ENCODE measurements at places on chromosomes 2 and 18.
A peak's percentile ranks its signal among the peaks of the same experiment; 100 is the strongest.

GRCh38 chr18:10515456-10515855 lies 10.4 kb upstream of the NAPG start:
- no peak for DNase-seq

- no peak for DNase-seq
Observed at GRCh38 chr2:211329882-211330281, 773.5 kb downstream of the CPS1 start.

- DNase-seq = no peak
Observed at GRCh38 chr2:16655445-16655837, 10.2 kb downstream of the CYRIA start.

- DNase-seq = no peak
Observed at GRCh38 chr2:109386004-109386695, 227.6 kb downstream of the SEPTIN10 start.

DNA sequence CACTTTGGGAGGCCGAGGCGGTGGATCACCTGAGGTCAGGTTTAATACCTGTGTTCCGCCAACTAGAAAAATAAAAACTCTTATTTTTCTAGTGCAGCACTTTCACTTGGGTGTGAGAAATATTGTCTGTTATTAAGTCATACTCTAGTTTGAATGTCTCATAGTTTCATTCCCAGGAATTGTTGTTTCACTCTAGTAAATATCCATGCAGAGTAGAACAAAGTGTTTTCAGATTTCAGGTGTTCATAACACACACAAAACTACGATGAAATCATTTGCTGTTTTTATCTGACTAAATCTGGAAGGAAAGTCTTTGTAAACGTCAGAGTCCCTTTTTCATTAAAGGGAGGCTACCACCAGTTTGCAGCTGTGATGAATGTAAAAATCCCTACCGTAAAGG lies 4.0 kb downstream of the FAM117B start:
- no peak for DNase-seq

GRCh38 chr2:177782613-177783012 lies 290.0 kb downstream of the PDE11A start:
- DNase-seq = no peak

GRCh38 chr2:205768815-205769494 lies 86.7 kb downstream of the NRP2 start:
- DNase-seq = no peak

DNA sequence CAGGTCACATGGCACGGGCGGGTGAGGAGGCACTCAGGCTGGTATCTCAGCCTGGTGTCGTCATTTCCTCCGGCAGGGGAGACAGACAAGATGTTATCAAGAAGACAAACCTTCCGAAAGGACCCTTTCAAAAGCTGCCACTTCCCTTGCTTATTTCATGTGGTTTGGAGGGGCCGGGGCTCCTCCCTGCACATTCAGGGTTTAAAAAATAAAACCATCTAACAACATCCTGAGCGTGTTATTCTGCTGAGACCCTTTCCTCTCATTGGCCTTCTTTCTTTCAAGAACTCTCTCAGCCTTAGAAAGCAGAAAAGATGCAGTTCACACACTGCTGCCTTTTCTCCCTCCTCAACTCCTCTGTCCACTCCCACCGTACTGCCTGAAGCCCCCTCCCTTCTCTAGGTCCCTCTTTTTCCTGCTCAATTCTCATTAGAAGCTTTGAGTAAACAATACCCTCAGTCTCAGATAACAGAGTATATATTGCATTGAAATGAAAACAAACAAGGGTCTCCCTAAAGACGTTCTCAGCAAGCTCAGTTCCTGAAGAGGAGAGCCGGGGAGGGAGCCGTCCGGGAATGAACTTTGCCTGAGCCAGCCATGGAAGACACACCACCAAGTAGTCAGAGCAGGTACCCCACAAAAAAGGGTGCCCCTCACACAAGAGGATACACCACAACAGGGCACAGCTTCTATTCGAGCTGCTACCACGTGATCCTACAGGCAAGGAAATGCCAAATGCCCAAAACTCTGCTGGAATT lies 9.7 kb downstream of the SMAD7 start:
- no peak for DNase-seq

DNA sequence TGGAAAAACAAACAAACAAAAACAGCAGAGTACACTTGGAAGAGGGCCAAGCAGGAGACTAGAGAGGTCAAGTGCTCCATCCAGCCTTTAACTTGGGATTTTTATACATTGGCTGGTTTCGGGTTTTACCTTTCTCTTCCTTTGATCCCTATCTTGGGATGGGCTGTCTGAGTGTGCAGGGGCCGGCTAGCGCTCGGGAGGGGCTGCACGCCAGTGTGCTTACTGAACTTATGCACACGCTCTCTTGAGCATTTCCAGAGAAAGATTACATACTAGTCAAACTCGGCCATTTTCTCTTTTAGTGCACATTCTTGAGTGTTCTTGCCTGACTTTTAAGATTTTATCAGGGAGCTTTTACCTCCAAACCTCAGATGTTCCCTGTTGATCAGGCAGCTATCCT lies 707.8 kb downstream of the DSC3 start:
- no peak for DNase-seq

DNA sequence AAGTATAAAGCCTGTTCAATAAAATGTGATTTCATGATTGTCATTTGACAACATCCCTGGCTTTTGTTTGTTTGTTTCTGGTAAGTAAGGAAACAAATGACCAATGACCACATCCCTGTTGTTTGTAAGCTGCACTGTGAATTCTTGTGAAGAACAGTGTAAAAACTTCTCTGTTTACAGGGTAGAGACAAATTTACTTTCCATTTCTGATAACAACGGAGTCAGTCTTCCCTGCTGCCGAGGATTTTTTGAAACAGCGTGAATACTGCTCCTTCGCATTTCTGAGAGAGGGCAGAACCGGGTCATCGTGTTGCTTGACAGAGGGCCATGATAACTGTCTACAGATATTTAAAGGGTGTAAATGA lies 38.4 kb upstream of the CTAGE1 start:
- no peak for DNase-seq

DNA sequence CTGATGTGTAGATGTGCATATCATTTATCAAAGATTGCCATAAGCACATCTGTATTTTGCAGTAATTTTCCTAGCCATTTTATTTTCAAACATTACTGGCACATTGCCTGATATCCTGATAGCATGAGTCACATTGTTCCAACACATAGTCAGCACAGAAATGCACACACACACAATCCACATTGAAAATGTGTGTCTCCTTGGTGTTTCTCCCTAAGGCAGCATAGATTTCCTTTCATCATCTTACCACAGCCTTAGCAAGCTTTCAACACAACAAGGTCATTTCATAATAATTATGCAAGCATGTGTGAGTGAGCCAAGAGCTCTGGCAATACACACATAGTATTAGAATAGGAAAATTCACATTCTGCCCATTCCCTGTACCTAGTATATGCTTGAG lies 245.4 kb upstream of the MEIS1 start:
- peak; percentile 29 for DNase-seq

GRCh38 chr18:35227254-35227653 lies 13.6 kb upstream of the ZNF397 start:
- DNase-seq = no peak

GRCh38 chr2:143426296-143426695 lies 297.1 kb downstream of the ARHGAP15 start:
- DNase-seq = no peak

DNA sequence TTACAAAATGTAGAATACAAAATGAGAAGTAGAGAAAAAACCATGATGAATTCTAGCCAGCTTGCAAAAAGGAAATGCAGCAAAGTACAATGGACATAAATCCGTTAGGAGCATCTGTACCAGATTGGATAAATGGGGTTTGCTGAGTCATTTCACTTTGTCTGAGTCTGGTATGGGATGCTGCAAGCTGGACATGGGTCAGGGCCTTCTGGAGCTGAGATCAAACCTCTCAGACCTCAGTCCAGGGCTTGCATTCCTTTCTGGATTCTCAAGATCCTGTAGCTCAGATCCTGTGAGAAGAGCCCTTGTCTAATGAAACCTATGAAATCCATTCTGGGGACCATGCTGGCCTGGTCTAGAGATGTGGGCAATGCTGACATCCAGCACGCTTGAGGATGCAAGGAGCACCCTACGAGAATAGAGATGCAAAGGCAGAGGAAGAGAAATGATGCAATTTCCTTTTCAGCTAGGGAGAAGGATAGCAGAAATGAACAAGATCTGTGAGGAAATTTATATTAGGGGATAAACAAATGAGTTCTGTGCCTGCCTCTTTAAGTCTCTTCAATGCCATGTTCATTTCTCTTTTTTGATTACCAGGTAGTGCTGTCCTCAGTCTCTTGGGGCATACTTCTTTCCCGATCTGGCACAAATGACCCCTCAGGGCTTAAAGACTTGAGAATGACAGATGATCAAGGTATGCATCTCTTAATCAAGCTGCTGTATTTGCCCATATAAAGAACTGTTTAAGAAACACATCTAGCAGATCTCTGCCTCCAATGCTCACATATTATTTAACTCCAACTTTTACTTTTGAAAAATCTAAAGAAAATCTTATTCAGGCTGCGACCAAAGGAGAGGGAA lies 230.4 kb downstream of the MEIS1 start:
- no peak for DNase-seq

GRCh38 chr2:75592030-75592429 lies 31.3 kb upstream of the EVA1A start:
- peak; percentile 12 for DNase-seq

GRCh38 chr18:923144-923866 lies 18.6 kb downstream of the ADCYAP1 start:
- DNase-seq = no peak

- no peak for DNase-seq
Observed at GRCh38 chr2:151729415-151729811, 4.9 kb downstream of the NEB start.

- DNase-seq = no peak
Observed at GRCh38 chr2:20391951-20392699, 41.5 kb upstream of the PUM2 start.

- DNase-seq = no peak
Observed at GRCh38 chr2:151983221-151983620, 115.6 kb downstream of the CACNB4 start.

DNA sequence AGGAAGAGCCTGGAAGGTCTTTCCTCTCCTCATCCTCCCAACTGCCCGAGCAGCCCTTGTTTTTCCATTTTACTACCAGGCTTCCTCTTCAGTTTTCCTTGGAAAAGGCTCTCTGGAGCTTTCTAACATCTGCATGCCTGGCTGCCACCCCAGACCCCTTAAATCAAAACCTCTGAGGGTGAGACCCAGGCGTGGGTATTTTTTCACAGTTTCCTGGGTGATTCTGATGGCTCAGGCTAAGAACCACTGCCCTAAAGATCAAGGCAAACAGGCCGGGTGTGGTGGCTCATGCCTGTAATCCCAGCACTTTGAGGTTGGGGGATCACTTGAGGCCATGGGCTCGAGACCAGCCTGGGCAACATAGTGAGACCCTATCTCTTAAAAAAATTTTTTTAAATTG lies 35.4 kb downstream of the EMILIN2 start:
- no peak for DNase-seq

DNA sequence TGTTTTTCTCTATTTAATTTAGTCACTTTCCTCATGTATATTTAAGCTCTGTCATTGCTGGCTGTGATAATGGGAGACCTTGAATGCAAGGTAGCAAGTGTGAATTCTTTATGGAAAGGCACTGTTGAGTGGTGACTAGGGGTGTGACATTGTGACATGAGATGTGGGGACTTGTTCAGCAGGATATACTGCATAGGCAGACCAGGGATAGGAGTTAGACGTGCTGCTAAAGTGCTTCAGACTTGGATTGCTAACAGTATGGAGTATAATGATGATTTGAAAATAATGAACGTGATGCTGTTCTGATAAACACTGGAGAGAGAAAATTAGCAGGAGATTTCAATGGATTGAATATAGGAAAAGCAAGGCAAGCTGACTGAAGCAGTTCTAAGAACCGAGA lies 135.1 kb downstream of the NCOA1 start:
- no peak for DNase-seq

DNA sequence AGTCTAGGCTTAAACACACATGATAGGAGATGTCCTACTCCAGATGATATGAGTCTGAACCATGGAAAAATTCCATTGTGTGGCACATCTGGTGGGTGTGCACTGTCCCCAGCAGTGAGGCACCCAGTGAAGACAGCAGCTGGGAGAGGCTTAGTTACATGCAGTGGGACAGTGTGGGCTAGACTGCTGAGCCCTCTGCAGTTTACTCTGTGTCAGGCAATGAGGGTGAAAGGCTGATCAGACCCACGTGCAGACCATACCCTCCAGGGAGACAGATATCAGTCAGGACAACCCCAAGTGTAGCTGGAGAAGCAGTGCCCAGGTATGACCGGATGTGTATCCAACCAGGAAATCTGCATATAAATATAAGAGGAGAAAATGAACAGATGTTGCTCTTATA lies 13.4 kb downstream of the IL37 start:
- no peak for DNase-seq

DNA sequence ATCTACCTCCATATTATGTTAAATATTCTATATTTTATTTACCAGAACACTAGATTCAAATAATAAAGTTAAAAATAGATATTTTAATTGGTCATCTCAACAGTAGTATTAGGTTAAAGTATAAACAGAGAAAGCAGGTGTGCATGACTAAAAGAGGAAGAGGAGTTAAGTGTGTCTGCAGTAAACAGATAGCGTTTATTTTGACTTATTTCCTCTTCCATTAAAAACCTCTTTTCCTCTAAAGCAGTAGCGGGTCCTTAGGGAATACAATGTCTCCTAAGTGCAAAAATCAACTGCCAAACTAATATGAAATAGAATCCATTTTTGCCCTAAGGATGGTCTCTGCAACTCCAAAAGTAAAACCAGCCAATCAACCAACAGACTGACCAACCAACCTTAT lies 27.7 kb downstream of the EIF2AK3 start:
- no peak for DNase-seq

DNA sequence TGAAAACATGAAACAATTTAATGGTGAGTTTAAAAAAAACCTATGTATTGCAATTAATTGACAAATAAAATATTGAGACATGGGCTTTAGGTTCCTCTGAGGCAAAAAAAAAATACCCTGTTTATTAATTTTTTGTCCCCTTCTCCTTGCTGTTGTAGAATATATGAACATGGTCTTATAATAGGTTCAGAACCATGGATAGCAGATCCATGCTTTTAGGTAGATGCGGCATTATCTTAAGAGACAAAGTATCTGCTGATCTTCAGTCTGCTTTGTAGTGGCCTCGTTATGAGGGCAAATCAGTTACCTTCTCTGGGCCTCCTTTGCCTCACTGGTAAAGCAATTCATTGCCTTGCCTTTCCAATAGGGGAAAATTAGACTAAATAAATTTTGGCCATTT lies 850.7 kb downstream of the NRXN1 start:
- no peak for DNase-seq

DNA sequence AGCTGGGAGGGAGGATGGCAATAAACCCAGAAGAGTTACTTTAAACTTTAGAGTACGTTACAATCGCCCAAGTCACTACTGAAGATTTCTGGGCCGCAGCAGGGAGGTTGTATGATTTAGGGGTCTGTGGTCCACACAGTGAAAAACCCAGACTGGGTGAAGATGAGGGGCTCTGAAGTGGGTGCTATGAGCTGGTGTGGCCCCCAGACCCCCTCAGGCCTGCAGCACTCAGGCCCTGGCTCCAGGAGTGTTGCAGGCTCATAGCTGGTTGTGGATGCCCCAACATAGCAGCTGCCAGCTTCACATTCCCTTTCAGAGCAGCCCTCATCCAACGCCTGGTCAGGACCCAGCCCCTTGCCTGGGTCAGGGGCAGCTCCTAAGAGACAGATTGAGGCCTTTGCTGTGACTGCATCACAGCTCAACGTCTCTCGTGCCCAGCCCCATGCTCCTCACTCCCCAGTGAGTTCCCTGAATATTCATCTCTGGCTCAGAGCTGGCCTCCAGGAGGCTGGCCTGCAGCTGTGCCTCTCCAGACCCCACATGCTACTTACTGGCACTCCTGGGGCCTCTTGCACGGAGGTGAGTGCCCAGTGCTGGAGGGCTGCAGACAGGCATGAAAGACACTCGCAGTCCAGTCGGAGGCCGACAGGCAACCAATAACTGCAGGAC lies 94.5 kb upstream of the MYCN start:
- no peak for DNase-seq
